ENCODE measurements at places on chromosomes 11 and 22.

DNA sequence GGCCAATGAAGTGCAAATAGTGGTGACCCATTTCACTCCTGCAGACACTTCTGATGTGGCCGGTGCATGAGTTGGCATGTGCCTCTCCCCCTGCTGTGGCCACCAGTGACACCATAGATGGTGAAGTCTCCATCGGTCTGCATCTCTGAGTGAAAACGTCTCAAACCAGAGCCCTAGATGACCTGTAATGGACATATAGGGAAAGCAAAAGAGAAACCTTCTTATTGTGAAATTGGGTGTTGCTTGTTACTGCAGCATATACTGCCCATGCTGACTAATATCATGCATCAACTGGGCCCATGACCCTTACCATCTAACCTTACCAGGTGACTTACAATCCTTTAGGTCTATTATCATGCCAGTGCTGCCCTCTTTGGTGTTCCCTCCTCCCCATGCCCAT lies 11.7 kb upstream of the VPS37C start:
- no peak for DNase-seq

DNA sequence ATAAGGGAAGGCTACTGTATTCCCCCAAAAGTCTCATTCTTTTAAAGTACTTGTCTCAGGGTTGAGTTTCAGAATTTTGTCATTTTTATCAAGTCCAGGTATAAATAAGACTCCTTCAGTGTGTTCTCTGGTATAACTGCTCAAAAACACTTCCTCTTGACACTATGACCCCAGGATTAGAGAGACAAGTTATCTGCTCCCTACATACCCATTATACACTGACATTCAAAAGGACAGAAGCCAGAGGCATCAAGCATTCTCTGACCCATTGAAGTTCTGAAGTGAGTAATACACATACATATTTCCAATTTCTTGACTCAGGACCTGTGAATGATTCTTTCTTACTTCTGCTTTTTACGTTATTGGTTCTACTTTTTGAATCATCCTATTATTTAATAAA lies 447.8 kb upstream of the CNTN5 start:
- DNase-seq: no peak

DNA sequence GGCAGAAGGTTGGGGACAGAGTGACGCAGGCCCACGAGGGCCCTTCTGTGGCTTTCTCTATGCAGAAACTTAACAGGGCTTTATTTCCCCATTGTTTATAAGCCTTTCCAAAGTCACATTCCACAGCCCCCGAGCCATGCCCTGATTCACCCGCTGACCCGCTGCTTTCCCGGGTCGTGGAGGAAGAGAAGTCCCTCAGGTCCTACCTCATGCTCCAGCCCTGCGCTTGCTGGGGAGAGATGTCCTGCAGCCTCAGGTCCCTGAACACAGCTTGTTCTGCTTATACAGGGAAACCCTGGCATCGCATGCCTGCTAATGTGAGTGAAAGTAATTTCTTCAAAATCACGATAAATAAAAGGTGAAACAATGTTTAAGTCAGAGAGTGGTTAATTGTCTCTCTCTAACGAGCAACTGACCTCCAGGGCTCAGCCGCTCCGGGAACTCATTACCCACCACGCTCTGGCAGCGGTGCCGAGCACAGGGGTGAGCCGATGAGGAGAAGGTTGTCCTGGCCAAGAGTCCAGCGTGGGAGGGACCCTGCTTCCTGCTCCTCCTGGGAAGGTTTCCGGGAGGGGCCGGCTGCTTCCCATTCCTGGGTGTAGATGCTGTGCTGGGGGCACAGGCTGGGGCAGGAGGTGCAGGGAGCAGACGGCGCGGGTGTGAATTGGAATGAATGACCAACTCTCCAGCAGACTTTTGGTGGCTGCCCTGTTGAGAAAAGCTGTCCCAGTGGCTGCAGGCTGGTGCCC lies 595.2 kb downstream of the BRD1 start:
- no peak for DNase-seq

DNA sequence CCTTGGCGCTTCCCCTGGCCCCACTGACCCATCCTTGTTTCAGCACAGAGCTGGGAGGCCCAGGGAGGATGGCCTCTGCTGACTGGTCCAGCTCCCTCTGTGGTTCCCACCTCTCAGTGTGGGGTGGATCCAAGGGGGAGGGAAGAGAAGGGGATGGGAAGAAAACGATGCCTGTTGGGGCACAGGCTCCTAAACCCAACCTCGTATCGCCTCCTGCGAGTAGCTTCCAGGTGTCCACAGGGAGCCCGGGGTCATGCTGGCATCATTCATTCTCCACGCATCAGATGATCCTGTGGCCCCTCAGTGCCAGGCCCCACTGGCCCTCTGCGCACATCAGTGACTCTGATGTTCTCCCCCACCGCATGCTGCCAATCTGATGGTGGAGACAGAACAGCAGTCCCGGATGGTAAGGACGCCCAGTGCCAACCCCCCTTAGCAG lies 5.1 kb downstream of the MYEOV start:
- no peak for DNase-seq

- no peak for DNase-seq
Measured at GRCh38 chr11:61066645-61067044, 35.6 kb upstream of the CD5 start.

GRCh38 chr11:1827931-1828330 lies 6.9 kb upstream of the SYT8 start:
- DNase-seq: no peak

DNA sequence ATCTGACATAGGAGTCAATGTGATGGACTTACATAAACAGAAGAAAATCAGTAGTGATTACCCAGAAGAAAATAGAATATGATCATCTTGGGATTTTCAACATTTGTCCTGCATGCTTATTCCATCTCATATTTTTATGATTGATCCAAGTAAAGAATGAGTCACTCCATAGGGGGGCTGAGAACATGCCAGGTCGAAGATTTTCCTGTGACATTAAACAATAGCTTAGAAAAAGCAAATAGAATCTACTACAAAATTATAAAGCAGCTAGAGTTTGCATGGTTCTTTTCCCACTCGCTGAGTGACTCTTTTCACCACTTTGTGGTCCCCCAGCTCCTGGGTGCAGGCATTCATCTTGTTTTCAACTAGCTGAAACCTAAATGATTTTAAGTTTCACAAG lies 56.3 kb downstream of the DDI1 start:
- DNase-seq: no peak

GRCh38 chr22:37213941-37214730 lies 1.9 kb upstream of the SSTR3 start:
- no peak for DNase-seq

GRCh38 chr22:42142771-42143461 lies 12.3 kb upstream of the CYP2D6 start:
- no peak for DNase-seq

GRCh38 chr22:37728620-37729019 lies 31.8 kb downstream of the TRIOBP start:
- no peak for DNase-seq

GRCh38 chr11:83054001-83054400 lies 17.7 kb downstream of the RAB30 start:
- no peak for DNase-seq

DNA sequence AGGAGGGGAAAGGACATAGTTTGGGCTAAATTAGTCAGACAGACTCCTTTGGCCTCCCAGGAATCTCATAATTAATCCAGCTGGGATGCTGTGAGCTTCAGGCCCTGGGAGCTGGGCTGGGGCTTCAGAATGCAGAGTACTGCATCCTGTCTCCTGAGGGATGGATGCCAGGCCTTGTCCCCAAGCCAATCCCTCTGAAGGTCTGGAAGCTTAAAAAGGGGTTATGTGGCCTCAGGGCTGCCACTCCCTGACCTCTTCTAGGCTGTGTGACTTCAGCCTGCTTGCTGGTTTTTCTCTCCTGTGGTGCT lies 6.9 kb upstream of the LRRC32 start:
- no peak for DNase-seq

- peak; percentile 75 for DNase-seq
Measured at GRCh38 chr11:67640021-67640757, 626 bp upstream of the TBX10 start.

DNA sequence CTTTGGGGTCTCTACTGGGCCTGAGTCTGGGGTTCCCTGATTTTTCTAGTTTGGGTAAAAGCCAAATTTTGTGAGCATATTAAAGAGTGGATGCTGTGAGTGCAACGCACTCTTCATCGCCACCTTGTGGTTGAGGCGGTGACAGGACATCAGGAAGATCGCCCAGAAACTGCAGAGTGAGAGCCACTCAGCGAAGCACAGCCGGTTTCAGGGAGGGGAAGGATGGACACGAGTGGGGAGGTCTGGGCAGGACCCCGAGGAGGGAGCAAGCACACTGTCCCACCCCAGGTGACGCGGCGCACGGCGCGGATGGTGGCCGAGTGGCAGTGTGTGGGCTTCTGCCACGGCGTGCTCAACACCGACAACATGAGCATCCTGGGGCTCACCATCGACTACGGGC lies 9.1 kb downstream of the SELENOO start:
- peak; percentile 61 for DNase-seq

- no peak for DNase-seq
Measured at GRCh38 chr11:18259259-18259658, 6.8 kb upstream of the SAA1 start.

DNA sequence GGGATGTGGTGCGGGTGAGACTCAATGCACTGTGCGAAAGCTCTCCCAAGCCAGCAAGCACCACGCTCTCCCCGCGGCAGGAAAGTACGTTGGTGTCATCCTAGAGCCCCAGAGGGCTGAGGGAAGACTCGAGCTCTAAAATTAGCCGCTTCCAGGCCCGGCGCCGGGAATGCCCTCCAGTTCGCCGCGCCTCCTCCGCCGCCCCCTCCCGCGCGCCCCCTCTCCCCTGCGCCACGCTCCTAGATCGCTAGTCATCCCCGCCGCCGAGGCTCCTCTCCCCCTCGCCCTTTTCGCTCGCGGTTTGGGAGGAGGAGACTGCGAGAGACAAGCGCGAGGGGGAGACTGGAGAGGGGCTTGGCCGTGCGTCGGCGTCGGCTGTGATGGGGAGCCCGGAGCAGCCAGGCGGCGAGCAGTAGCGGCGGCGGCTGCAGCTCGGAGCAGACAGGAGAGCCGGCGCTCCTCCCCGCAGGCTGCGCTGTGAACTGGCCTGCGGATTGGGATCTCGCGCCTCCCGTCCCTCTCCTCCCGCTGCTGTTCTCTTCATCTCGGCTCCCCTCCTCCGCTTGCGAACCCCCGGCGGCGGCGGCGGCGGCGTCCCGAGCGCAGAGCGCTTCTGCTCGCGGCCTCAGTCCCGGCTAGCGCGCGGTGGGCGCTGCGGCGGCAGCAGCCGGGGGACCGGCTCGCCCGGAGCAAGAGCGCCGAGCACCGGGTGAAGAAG lies at the start of gene FAT3:
TSS of gene FAT3 (plus strand) at position 412 of the 718 bp plus-strand sequence. CDS start 127,295 bp downstream, outside the sequence.
- peak; percentile 67 for DNase-seq

DNA sequence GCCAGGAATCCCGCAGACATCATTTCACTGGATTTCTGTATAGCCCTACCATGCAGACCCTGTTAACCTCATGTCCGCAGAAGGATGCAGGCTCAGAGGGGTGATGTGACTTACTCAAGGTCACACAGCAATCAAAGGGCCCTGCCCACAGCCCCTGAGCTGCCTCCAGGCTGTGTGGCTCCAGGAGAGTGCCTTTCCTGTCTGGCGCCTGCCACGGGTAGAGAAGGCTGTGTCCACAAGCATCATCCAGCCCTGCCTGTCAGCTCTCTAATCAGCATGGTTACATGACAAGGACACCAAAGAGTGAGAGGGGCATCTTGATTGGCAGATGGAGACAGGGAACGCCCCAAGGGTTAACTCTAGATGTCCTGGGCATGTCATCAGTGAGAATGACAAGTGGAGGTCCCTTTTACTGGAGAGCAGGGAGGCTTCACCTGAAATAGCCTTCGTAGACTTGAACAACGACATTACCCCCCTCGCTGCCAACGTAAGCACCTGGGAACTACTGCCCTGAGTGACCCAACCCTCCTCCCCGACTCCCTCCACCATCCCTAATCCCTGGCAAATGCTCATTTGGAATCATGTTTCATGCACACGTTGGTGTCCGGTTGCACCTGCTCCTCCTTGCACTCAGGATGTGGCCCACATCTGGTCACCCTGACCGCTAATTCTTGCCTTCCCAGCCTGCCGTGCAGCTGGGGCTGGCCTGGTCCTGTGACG lies 6.9 kb downstream of the FGF19 start:
- peak; percentile 100 for DNase-seq

- DNase-seq: no peak
Measured at GRCh38 chr22:40329466-40329865, 16.8 kb upstream of the ADSL start.

GRCh38 chr11:101466352-101466751 lies 117.5 kb downstream of the TRPC6 start:
- DNase-seq: no peak

GRCh38 chr11:3093281-3094191 lies 36.3 kb upstream of the CARS1 start:
- DNase-seq: no peak

GRCh38 chr22:26918226-26918625 lies 260.8 kb downstream of the MIAT start:
- DNase-seq: no peak

GRCh38 chr11:46295312-46296058 lies 18.0 kb downstream of the CREB3L1 start:
- DNase-seq: no peak

DNA sequence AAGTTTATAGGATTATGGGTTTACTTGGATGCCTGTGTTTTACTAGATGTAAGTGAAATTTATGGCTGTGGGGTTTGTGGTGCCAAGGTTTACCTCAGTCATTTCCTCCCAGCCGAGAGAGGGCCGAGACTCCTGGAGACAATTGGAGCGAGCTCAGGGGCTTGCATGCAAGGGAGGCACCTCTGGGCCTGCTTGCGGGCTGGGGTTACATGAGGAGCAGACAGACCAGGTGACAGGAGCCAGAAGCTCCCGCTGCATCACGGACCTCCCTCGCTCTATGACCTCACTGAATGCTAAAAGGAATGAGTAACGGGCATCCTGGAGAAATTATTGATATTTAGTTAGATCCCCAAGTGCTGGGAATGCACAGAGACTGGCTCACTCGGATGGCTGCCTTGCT lies 275.2 kb upstream of the KIRREL3 start:
- no peak for DNase-seq

DNA sequence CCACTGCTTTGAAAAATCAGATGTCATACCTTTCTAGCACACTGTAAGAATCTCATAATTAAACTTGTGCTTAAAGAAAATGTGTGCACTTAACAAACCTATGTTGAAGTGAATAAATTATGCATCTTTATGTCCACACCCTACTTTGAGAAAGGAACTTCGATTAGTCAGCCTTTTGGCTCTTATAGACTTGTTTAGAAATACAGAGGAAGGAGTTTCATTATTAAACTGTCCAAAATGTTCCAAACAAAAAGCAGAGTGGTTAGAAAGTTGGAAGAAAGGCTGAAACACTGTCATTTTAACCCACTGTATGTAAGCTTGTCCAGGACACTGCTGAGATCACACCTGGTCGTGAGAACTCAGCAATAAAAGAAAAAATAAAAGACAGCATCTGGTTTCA lies 863.2 kb upstream of the CHORDC1 start:
- no peak for DNase-seq

GRCh38 chr11:67293090-67293489 lies 4.0 kb downstream of the ANKRD13D start:
- no peak for DNase-seq
